ENCODE measurements at places on chromosomes 2 and 18.

DNA sequence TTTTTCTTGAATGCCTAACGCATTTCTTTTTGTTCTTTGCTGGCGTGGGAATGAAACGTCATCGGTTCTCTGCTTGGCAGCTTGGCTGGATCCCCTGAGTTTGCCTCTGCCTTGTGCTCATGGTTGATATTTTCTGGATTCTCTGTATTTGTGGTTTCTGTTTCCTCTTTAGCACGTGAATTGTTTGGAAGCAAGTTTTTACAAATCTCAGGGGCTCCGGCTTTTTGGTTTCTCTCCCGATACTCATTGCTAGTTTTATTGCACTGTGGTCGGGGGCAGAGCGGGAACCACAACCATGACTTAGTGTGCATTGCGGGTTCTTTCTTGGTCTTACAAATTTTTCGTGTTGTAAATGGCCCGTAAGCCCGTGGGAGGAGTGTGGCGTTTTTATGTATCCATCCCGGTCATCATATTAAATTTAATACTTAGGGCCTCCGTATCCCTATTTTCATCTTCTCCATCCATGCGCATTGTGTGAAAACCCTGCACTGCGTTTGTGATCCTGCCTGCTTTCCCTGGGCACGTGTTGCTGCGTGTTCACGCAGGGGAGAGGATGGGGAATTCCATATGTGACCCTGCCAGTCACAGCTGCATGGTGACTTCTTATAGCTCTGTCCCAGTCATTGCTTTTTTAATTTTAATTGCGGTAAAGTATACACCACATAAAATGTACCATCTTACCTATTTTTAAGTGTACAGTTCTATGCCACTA is 9.4 kb downstream of the RAMP1 start:
- no peaks in the 10 kb centered on the region for H3K36me3 ChIP-seq
- no peak for DNase-seq
- H3K27me3 ChIP-seq: peaks cover 32% of the 10 kb centered on the region
- peaks cover 14% of the 10 kb centered on the region for H3K4me1 ChIP-seq

GRCh38 chr18:62018034-62018758 is 125.4 kb upstream of the RNF152 start:
- peaks cover 2% of the 10 kb centered on the region for H3K27me3 ChIP-seq
- no peak for DNase-seq
- H3K4me3 ChIP-seq: no peak overlapping the region
- H3K27ac ChIP-seq: no peak overlapping the region

GRCh38 chr2:237132799-237133198 is 47.1 kb downstream of the COPS8 start:
- no peaks in the 10 kb centered on the region for H3K36me3 ChIP-seq
- no peaks in the 10 kb centered on the region for H3K4me1 ChIP-seq
- no peak overlapping the region for H3K27ac ChIP-seq
- H3K27me3 ChIP-seq: peaks cover 3% of the 10 kb centered on the region
- DNase-seq: no peak

DNA sequence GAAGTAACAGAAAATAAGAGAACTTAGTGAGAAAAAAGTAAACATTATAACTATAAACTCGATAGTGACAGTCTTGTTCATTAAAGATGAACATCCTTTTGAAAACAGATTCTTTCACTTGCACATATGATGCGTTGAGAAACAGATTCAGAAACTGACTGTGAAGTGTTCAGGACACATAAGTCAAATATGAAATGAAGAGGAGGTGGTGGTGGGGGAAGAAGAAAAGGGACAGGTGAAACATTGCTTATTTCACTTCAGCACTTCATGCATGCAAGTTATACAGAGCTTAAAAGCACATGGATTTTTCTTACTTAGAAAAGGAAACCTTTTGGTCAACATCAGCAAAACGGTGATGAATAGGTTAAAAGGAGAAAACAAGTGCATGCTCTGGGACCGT is 42.5 kb downstream of the STAT4 start:
- H3K27me3 ChIP-seq: no peaks in the 10 kb centered on the region
- H3K36me3 ChIP-seq: peaks cover 39% of the 10 kb centered on the region
- DNase-seq: no peak
- H3K4me3 ChIP-seq: peak overlapping the region; percentile 60

DNA sequence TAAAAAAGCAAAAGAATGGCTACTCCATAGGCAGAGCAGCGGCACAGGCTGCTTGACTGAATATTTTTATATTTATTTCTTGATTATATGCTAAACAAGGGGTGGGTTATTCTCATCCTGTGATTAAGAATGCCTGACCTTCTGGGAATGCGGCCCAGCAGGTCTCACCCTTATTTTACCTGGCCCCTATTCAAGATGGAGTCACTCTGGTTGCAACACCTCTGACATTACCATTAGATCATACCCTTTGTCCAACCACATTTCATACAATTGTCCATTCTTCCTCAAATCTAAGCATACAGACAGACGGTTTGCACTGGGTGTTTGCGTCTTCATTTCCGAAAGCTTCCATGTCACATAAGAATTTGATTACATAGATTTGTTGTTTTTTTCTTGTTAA is 168.2 kb downstream of the GALNT1 start:
- peaks cover 6% of the 10 kb centered on the region for H3K27me3 ChIP-seq
- H3K4me3 ChIP-seq: no peak overlapping the region
- no peaks in the 10 kb centered on the region for H3K4me1 ChIP-seq
- no peak for DNase-seq

- no peaks in the 10 kb centered on the region for H3K4me1 ChIP-seq
- no peak for DNase-seq
- no peaks in the 10 kb centered on the region for H3K27me3 ChIP-seq
- H3K4me3 ChIP-seq: no peak overlapping the region
- no peaks in the 10 kb centered on the region for H3K36me3 ChIP-seq
- no peak overlapping the region for H3K27ac ChIP-seq
Observed at GRCh38 chr2:18740474-18740881, 151.1 kb upstream of the NT5C1B start.

DNA sequence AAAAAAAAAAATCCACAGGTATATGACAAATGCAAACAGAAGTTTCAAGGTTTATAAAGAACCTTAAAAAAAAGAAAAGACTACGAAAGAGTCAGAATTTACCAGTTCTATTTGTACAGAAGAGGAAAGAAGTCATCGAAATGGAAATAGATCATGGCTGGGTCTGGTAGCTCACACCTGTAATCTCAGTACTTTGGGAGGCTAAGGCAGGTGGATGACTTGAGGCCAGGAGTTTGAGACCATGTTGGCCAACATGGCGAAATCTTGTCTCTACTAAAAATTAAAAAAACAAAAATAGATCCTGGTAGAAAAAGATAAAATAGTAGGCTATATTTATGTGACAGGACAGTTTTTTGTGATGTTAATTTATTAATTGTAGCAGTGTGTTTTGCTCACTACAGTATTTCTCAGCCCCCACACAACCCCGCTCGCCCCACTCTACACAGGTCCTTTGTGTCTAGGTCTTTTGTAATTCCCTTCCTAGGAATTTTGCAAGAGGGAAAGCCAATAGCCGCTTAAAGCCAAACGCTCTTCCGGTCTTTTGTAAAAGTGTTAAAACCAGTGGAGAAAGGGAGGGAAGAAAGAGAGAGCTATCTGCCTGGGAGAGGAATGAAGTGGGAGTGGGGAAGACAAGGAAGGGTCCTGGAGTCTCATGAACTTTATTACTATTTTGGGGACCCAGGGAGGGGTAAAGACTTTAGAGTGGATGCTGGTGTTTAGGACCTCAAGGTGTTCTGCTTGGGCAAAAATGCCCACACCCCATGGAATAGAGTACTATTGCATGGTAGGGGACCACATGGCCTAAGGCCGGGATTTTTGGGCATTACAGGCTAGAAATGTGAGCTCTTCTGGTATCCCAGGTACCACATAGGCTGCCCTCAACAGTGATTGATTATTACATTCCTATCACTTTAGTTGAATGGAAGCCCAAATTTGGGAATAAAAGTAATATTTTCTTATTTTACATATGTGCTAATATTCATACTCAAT is 59.4 kb upstream of the XPO1 start:
- H3K27me3 ChIP-seq: peaks cover 6% of the 10 kb centered on the region
- H3K4me1 ChIP-seq: peaks cover 5% of the 10 kb centered on the region
- no peak for DNase-seq
- no peak overlapping the region for H3K4me3 ChIP-seq
- no peak overlapping the region for H3K27ac ChIP-seq
- H3K36me3 ChIP-seq: no peaks in the 10 kb centered on the region

DNA sequence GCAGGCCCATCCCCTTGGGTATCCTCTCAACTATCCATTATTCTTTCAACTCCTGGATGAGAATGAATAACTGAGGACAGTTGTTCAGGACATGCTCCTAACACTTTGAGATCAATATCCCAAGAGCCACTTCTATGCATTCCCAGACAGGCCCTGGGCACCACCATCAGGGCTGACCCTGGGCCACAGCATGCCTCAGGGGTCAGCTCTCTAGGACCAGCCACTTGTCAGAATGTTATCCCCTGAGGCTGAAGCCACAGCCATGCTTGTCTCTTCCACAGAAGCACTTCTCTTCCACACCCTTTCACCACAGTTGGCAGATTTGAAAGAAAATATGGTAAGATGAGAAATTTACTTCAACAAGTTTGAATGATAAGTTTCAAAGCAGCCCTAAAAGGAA is 28.7 kb downstream of the SLC14A1 start:
- H3K4me3 ChIP-seq: no peak overlapping the region
- H3K4me1 ChIP-seq: no peaks in the 10 kb centered on the region
- H3K27me3 ChIP-seq: peaks cover 7% of the 10 kb centered on the region
- DNase-seq: no peak

DNA sequence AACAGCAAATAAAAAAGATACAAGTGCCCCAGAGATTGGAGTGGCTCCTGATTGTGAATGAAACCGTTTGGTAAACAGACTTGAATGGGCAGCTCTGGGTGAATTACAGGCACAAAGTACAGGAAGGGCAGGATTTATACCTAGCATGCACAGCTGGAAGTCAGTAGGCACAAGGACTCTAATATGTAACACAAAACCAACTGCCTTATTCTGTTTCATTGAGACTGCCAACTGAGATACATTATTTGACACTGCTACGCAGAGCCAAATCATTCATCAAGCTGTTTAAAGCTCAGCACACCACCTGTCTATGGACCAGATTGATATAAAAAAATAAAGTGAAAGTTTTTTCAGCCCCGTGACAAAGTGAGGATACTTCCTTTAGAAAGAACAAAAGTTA is 541.2 kb downstream of the NUP35 start:
- no peaks in the 10 kb centered on the region for H3K4me1 ChIP-seq
- H3K27me3 ChIP-seq: no peaks in the 10 kb centered on the region
- no peaks in the 10 kb centered on the region for H3K36me3 ChIP-seq

- H3K27me3 ChIP-seq: no peaks in the 10 kb centered on the region
- peaks cover 10% of the 10 kb centered on the region for H3K36me3 ChIP-seq
- no peak overlapping the region for H3K27ac ChIP-seq
- H3K4me3 ChIP-seq: no peak overlapping the region
Observed at GRCh38 chr2:28274911-28275685, 117.6 kb upstream of the FOSL2 start.

DNA sequence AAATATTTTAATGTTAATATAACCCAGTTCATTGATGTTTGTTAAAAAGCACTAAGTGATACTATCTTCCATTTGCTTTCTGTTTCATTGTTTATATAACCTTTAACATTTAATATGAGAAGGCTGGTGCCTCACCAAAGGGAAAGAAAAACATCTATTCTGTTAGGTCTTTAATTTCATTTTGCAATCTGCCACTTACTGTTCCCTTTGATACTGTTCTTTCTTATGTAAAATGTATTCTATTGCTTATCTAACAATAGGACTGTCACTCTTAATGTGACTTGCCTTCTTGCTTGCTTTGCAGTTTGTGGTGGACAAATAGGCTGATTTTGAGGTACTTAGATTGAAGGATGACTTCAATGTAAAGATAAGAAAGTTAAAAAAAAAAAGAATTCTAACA is 1666.1 kb upstream of the DDX18 start:
- no peaks in the 10 kb centered on the region for H3K36me3 ChIP-seq
- H3K27me3 ChIP-seq: no peaks in the 10 kb centered on the region
- no peak overlapping the region for H3K4me3 ChIP-seq
- no peaks in the 10 kb centered on the region for H3K4me1 ChIP-seq
- DNase-seq: no peak

DNA sequence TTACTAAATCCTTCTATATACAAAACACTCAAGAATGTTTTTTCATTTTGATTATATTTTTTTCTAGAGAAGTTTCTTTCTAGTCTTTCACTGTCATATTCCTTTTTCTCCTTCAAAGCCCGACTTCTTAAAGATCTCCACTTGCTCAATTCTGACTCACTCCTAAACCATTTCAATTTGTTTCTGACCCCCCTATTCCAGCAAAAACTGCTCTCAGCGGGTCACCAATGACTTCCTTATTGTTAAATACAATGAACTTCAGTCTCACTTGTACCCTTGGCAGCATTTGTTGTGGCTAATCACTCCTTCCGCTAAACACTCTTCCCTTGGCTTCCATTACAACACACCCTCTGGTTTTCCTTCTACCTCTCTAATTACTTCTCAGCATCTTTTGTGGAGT is 111.1 kb upstream of the RBBP8 start:
- H3K36me3 ChIP-seq: no peaks in the 10 kb centered on the region
- no peaks in the 10 kb centered on the region for H3K4me1 ChIP-seq
- peaks cover 5% of the 10 kb centered on the region for H3K27me3 ChIP-seq
- H3K4me3 ChIP-seq: no peak overlapping the region
- no peak overlapping the region for H3K27ac ChIP-seq

DNA sequence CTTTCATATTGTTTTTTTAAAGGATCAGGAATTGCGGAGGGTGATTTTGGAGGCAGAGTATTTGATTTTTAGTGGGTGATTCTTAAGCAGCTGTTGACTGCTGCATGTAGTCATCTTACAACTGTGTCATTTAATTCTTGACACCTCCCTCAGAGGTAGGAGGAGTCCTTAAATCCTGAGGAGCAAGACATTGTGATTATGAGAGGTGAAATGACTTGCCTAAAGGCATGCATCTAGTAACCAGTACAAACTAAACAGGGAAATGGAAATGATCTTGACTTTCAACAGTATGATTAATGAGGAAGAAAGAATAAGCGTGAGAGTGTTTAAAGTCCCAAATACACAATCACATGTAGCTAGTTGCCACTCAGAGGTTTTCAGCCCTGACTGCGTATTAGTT is 440.7 kb downstream of the THSD7B start:
- peaks cover 1% of the 10 kb centered on the region for H3K27me3 ChIP-seq
- H3K4me1 ChIP-seq: no peaks in the 10 kb centered on the region

DNA sequence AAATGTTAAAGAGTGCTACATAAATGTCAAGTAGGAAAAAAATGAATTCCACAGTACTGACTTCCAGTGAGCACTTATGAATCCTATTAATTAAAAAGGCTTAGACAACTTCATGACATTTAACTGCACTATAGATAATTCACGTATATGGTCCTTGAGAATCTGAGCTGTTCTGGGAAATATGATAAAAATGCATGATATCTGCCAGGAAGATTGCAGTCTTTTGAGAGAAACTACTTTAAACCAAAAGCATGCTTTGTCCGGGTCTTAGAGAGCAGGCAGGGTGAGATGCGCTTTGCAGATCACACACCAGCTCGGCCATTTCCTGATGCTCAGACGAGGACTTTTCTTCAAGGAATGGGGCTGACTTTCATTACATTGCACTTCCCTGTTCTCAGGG is 42.6 kb downstream of the CMPK2 start:
- H3K4me3 ChIP-seq: no peak overlapping the region
- no peaks in the 10 kb centered on the region for H3K36me3 ChIP-seq
- H3K4me1 ChIP-seq: peaks cover 13% of the 10 kb centered on the region
- H3K27me3 ChIP-seq: no peaks in the 10 kb centered on the region
- DNase-seq: no peak
